Activated CD8-positive, alpha-beta memory T cell treated with anti-CD3 and anti-CD28 coated beads, Interleukin-2, amount 10 ng/mL, durations not matched to agents 7 days and 5 days (primary cell): ENCODE measurements at places on chromosomes 4 and X.

- DNase-seq, result no peak
These were observed 91.0 kb upstream of the BCOR start for GRCh38 chrX:40188573-40189417.

- DNase-seq, result peak; percentile 97
These were observed at the start of gene CDKL5 for GRCh38 chrX:18425199-18426003. Gene CDKL5 (plus strand): TSS chrX:18425608. CDS start chrX:18507097, 81,489 bp downstream.

GRCh38 chr4:6409381-6409780, 63.0 kb downstream of the PPP2R2C start:
- DNase-seq, result no peak

DNA sequence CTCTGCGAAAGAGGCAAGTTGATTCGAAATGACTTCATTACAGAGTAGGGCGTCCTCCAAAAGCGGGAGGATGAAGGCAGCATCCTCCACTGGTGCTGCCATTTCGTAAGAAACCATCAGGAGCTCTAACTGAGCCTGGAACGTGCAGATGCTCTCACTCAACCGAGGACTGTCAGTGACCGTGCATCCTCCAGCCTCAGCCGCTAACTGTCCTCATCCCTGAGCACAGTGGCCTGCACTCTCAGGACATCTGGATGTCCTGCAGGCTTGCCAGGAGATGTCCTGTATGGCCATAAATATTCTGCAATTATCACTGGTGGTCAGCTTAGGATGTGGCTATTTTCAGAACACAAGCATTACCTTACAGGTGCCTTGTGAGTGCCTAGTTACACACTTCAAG, 107.1 kb upstream of the ADRA2C start:
- no peak for DNase-seq

DNA sequence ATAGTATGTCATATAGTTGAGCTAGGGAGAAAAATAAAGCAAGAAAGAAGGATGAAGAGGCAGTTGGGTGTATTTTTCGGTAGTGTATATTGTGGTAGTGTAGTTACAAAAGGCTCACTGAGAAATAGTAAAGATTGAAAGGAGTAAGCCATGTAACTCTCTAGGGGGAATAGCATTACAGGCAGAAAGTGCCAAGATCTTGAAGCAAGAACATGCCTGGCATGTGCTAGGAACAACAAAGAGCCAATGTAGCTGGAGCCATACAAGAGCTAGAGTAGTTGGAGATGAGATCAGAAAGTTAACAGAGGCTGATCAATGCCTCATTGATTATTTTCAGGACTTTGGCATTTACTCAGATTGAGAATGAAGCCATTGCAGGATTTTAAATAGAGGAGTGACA, 3.0 kb downstream of the ABCE1 start:
- DNase-seq, result no peak

GRCh38 chr4:76365636-76366035, 55.3 kb downstream of the CCDC158 start:
- DNase-seq, result no peak
